Esophagus squamous epithelium (tissue), 5 donors: ENCODE measurements at places on chromosomes 11 and 22.
A peak's percentile ranks its signal among the peaks of the same experiment; 100 is the strongest.

DNA sequence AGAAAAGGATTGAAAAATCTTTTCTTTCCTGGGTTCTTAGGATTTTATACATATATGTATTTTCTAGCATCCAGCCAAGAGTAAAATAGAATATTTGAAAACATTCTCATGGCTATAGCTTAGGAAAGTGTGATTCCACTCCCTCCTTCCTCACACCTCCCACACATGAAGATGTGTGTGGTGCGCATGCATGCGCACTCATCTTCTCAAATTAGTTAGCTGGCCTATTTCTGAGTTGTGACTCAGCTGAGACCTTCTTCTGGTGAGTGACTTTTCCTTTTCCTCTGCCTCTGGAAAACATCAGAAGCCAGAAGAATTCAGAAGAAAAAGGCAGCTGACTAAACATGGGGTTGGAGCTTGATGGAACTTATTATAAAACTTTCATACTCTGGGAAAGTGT lies 149.8 kb downstream of the OR4C45 start:
- no peak for DNase-seq

DNA sequence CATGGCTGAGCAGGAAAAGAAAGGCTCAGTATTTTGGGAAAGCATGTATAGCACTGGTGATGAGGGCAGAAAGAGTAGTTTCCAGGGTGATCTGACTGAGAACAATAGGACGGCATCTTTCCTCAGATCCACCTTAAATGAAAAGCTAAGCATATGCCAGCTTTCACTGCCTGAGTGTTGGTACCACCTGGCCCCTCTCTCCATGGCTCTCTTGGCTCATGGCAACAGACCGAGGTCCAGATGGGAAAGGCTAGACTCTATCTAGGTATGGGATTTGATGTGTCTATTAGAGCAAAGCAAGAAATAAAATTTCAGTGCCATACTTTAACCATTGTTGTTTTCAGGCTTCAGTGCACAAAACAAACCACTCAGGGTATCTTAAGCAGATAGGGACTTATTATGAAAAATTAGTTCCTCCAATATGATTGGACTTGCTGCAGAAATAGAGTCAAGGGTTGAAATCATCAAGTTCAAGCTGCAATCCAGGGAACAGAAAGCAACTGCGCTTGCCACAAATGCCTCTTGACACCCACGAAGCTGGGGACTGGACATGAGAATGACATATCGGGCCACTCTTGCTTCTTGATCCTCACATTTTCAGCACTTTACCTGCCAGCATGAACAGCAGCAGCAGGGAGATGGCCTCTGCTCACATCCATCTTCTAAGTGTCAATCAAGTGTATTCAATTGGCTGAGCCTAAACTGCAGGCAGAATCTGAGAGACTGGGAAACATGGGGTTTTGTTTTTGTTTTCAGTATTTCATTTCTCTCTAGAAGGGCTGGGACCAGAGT lies 64.0 kb upstream of the SNX19 start:
- no peak for DNase-seq

GRCh38 chr11:57901756-57902155 lies 121.9 kb upstream of the OR9Q1 start:
- DNase-seq: peak; percentile 4

DNA sequence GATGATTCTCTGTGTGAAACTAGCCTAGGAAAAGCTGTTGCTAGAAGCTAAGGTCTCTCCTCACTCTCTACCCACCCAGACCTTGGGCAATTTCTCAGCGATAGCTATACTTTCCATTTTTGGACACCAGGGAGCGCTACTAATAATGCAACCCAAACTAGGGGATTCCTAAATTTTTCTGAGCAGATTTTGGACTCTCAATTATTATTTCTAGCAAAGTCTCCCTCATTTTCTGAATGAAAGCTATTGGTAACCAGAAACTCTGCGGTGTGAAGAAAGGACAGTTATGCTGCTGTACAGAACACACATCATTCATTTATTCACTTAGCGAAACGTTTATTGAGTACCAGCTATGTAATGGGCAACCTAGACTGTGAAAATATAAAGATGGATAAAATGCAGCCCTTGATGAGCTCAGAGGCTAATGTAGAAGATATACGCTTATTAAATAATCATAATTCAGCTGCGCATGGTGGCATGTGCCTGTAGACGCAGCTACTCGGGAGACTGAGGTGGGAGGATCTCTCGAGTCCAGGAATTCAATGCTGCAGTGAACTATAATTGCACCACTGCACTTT lies 6.1 kb upstream of the STIM1 start:
- no peak for DNase-seq

- no peak for DNase-seq
These were observed 20.5 kb upstream of the FSHB start for GRCh38 chr11:30210357-30210756.

DNA sequence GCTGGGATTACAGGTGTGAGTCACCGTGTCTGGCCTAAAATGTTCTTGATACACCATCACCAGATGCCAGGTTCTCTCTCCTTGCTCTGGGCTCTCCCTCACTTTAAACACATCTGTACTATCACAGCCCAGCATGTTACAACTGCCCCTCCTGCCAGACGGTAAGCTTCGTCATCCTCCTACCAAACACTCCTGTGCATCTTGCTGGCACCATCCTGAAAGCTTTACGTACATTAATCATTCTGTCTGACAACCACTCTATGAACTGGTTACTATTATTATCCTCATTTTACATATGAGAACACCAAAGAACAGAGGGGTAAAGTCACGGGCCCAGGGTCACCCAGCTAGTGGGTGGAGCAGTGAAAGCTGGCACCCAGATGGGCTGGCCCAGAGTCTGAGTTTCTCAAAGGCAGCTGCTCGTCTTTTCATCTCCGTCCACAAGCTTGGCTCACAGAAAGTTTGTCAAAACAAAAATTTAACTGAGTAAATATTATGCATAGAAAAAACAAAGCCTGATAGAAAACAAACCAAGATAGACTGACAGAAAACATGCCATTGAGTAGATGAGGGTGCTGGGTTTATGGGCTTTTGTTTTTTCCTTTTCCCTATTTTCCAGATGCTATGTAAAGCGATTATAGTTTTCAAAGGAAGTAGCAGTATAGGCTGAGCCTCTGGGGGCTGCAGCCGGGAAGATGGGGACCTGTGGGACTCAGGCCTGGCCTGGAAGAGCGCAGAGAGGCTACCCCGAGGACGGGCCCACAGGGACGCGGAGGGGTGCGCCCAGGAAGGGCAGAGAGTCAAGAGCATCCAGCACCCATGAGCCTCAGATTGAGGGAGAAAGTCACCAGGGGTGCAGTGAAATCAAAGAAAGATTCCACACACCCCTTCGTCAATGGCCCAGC lies 9.5 kb downstream of the PLA2G6 start:
- no peak for DNase-seq

- DNase-seq: no peak
These were observed 19.3 kb upstream of the PEX26 start for GRCh38 chr22:18058371-18059093.

DNA sequence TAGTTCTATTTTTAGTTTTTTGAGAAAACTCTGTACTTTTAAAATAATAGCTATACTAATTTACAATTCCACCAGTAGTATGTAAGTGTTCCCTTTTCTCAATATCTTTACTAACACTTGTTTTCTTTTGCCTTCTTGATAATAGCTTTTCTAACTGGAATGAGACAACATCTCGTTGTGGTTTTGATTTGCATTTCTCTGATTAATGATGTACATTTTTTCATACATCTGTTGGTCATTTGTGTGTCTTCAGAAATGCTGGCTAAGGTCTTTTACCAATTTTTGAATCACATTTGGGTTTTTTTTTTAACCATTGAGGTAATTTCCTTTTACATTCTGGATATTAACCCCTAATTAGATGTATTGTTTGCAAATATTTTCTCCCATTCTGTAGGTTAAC lies 258.9 kb downstream of the DYNC2H1 start:
- no peak for DNase-seq

- no peak for DNase-seq
These were observed 592.9 kb downstream of the TBC1D22A start for GRCh38 chr22:47355388-47355725.
